ENCODE measurements at places on chromosomes 16 and 17.

DNA sequence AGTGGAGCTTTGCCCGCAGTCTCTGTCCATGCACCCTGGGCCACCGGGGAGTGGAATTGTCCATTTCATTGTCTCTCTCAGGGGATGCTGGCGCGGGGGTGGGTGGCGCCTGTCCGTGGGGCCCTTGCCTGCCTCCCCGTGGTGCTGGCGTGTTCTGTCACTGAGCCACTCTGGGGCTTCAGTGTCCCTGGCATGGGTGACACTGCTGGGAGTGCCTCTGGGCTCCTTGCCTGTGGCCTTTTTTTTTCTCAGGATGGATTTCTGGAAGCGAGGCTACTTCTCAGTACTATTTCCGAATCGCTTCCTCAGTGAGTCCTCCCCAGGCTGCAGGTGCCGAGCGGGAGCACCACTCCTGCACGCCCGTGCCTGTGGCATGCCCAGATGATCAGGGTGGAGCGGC, 55.0 kb downstream of the PDPK1 start:
- DNase-seq: no peak

GRCh38 chr17:79778504-79779083, 646 bp downstream of the CBX2 start:
- no peak for DNase-seq

GRCh38 chr17:14318918-14319205, 18.0 kb downstream of the HS3ST3B1 start:
- no peak for DNase-seq

DNA sequence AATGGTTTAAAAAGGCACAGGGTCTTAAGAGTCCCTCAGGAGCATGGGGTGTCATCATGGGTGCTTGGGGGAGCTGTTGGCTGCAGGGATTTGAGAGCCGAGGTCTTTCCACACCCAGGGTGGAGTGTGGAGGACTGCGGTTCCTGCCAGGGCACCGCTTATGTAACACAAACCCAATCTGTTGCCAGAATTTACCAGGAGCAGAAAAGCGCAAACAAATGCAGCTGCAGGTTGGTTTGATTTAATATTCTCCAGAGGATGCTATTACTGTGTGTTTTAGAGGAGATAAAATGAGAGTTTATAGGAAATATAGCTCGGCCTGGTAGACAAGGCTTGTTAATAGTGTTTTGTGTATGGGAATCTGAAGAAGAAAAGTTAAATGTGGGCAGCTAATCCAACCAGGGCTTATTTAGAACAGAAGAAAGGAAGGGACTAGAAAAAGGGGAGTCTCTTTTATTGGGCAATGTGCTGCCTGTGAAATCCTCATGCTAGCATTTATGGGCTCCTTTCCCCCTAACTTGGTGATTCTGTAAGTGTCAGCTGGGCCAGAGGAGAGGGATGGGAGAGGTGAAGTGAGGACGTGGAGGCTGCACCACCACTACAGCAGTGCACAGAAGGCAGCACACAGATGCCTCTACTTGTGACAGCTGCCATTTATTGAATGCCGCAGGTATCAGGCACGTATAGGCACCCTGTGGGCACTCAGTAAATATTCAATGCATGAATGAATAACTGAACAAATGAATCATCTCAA, 174.7 kb downstream of the KATNIP start:
- no peak for DNase-seq

- no peak for DNase-seq
These were observed 7.9 kb upstream of the FAM83G start for GRCh38 chr17:19012171-19013080.

DNA sequence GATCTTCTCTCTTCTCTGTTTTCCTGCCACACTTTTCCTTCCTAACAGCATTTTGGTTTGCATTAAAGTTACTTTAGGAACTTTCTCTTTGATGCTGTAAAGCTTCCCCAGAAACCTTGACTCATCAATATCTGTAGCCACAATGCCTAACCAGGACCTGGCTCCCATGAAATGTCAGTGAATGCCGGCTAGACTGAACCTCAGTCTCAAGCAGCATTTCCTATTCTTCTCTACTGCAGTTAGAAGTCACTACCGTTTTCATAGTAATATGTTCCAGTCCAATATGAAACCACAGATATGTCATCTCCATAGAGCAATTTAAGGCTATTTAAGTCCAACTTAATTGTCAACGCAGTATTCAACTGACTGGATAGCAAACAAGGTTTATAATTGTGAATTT, 28.9 kb downstream of the ITFG1 start:
- DNase-seq: no peak

Data from CD4-positive, alpha-beta T cell treated with Interleukin-2 at 100 ng/mL for 4 hours (primary cell).